NCI-H526 treated with DMSO at 0.1 percent for 48 hours (cell line): ENCODE measurements at places on chromosomes 2 and 18.

- DNase-seq, result no peak
Measured at GRCh38 chr2:206739271-206739670, 21.1 kb upstream of the DYTN start.

GRCh38 chr2:191199929-191200512 lies 45.2 kb upstream of the MYO1B start:
- DNase-seq, result peak; percentile 17

GRCh38 chr18:13453714-13454113 lies 235.2 kb downstream of the LDLRAD4 start:
- no peak for DNase-seq

DNA sequence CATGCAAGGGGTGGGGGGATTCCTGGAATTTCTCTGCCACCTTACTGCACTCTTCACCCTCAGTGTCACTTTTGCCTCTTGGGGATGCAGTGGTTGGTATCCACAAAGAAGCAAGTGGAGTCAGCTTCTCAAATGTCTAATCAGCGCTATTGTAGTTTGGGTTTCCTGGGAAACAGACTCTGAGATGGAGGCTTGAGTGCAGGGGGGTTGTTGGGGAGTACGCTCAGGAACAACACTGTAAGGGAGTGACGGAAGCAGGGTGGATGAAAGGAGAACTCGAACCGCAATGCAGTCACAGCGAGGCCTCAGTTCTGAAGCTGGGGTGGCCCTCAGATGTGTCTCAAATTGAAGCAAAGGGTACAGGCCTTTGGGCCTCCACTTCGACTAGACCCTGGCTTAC lies 73.6 kb upstream of the EPC2 start:
- DNase-seq, result no peak

DNA sequence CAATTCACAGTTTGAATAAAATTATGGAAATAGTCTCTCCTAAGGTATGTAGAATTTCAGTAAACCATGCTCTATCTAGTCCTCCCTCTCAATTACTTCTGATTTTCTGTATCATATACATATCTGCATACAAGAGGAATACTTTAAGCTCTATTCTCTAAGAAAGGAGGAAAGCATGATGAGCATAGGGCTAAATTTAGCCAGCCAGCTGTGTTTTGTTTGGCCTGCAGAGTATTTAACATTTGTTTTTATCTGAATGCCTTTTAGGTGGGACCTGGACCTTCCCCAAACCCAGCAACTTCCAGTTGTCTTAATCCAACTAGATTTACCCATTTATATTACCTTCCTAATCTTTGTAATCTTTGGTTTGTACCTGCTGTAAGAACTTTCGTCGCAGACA lies 42.2 kb upstream of the FAM117B start:
- no peak for DNase-seq

DNA sequence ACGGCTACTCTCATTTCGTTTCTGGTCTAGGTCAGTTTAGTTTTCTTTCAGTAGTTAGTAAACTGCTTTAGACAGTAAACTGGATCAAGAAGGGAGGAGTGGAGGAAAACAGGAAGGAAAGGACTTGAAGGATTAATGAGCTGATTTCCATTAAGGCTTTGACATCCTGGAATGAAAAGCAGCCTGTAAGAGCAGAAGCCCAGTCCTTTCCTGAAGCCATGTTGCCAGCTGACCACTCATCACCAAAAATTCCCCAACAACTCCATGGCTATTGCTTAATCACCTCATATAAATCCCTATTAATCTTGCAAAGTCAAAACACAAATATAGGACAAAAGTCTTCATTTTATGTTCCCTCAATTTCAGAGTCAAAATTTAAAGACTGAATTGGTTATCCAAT lies 113.7 kb upstream of the ZFP36L2 start:
- no peak for DNase-seq

DNA sequence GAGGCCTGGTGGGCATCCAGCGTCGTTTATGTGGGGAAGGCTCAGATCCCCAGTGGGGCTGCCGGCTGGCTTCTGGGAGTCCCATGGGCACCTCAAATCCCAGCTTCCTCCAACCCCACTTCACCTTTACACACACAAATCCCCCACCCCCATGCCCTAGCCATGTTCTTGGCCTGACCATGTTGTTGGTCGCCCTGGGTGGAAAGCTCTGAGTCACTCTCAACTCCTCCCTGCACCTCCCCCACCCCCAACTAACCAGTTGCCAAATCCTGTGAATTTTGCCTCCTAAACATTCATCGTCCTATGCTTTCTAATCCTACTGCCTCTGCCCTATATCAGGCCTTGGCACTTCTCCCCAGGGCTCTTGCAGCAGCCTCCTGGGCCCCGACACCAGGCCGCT lies 6.4 kb downstream of the TNS1 start:
- no peak for DNase-seq

GRCh38 chr2:112794131-112794733 lies 9.9 kb upstream of the IL1A start:
- no peak for DNase-seq

GRCh38 chr2:112718863-112719370 lies 1.9 kb upstream of the NT5DC4 start:
- DNase-seq, result no peak

GRCh38 chr18:62790871-62791772 lies 75.8 kb downstream of the PHLPP1 start:
- DNase-seq, result no peak

GRCh38 chr2:57291209-57291608 lies 755.4 kb upstream of the VRK2 start:
- DNase-seq, result no peak

- no peak for DNase-seq
Measured at GRCh38 chr2:158482594-158482993, 25.8 kb downstream of the PKP4 start.

DNA sequence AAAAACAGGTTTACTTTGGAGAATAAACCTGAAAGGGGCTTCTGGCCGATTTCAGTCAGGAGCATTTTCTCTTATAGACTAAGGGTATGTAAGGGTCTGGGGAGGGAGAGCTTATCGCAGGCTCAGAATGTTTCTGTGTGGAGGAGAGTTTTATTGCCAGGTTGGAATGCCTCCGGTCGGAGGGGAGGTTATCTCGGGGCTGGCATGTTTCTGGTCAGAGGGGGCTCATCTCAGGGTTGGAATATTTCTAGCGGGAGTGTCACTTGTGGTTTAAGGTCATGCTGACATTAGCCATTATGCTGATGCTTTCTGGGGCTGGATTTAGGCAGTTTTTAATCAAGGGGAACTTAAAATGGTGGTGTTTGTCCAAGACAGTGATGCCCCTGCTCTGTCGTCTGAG lies 333.6 kb downstream of the METTL4 start:
- DNase-seq, result no peak

GRCh38 chr18:22005191-22005841 lies 164.1 kb upstream of the GATA6 start:
- DNase-seq, result no peak

DNA sequence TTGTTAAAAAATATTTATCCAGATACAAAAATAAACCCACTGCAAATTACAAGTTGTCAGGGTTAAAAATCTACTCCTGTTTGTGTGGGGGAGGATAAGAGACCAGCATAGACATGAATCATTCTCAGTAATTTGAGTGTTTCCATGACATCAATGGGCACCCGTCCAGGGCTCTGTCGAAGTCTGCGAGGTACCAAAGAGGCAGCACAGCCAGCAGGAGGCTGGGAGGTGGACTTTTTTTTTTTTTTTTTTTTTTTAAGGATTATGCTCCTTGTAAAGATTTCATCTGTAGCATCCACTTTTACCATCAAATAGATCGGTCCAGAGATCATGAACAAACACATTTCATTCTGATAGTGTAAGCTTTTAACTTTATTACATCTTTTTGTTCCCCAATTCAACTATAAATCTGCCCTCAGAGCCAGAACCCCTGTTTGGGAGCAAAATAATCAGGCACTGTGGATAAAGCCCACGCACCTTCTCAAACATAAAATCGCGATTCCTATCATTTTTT lies 182.0 kb downstream of the TCF4 start:
- peak; percentile 70 for DNase-seq

- no peak for DNase-seq
Measured at GRCh38 chr2:233185330-233185729, 66.1 kb upstream of the ATG16L1 start.

GRCh38 chr2:194104687-194105086 lies 1552.3 kb upstream of the SLC39A10 start:
- no peak for DNase-seq

DNA sequence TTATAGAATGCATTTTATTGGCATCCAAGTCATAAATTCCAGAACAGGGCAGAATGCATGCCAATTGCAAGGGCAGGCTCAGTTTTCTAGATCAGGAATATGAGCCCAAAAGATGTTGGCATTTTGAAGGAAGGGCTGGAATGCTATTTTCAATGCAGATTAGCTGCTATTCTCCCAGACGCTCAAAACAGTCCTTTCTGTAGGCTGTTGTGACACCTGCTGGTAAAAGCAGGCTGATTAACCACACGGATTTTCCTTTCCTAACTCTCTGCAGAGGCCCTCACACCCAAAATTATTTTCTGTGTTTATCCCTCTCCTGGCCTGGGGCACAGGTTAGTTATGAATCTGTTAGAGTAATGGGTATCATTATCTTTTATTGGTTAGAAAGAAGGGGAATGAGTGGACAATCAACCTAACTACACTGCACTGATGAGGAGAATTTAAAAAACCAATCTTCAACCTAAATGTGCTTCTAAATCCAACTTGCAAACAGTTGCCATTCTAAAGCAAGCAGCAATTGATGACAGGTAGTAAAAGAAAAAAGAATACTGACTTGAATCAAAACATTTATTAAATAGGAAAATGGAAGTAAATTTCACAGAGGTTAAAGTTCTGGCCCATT lies 94.0 kb downstream of the PLA2R1 start:
- peak; percentile 23 for DNase-seq

- no peak for DNase-seq
Measured at GRCh38 chr2:10091182-10091888, 11.1 kb upstream of the CYS1 start.

GRCh38 chr2:36650031-36650829 lies 46.3 kb upstream of the VIT start:
- DNase-seq, result no peak

DNA sequence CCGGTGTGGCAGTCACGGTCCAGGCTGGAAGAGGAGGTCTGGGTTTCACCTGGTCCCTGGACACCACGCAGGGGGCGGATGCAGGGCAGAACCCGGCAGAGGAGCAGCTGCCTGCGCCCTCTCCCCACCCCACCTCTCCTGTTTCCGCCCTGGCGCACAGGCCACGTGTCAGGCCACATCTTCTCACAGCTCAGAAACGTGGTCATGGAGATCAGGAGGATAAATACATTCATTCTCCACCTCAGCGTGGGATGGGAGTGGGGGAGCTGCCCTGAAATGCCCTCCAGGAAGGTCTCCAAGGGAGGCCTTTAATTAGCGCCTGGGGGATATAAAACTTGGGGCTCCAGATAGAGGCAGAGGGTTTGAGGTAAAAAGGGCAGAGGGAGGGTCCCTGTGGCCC lies 142.0 kb downstream of the KCTD1 start:
- DNase-seq, result peak; percentile 74

GRCh38 chr2:39728941-39729351 lies 50.1 kb downstream of the THUMPD2 start:
- peak; percentile 16 for DNase-seq

- DNase-seq, result no peak
Measured at GRCh38 chr2:195824478-195824877, 167.5 kb downstream of the SLC39A10 start.

DNA sequence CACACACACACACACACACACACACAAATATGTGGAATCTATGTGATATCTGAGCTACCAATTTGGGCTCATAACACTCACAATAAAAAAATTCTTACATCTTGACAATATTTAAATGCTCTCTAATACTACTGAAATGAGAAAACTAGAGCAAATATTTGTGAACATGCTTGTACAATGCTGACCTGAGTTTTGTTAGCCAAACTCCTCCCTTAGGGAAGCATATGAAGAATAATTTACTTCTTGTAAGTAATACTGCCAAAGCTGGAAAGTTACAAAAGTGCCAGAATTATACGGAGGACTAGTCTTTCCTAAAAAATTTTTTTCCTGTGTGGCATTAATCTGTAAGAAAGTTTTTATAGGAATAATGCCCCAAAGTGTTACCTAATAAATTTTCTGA lies 18.5 kb downstream of the MBD2 start:
- DNase-seq, result no peak

GRCh38 chr2:23926290-23926749 lies 603 bp downstream of the ATAD2B start:
- DNase-seq, result peak; percentile 63

GRCh38 chr2:20149703-20150030 lies 75.3 kb downstream of the SDC1 start:
- no peak for DNase-seq

DNA sequence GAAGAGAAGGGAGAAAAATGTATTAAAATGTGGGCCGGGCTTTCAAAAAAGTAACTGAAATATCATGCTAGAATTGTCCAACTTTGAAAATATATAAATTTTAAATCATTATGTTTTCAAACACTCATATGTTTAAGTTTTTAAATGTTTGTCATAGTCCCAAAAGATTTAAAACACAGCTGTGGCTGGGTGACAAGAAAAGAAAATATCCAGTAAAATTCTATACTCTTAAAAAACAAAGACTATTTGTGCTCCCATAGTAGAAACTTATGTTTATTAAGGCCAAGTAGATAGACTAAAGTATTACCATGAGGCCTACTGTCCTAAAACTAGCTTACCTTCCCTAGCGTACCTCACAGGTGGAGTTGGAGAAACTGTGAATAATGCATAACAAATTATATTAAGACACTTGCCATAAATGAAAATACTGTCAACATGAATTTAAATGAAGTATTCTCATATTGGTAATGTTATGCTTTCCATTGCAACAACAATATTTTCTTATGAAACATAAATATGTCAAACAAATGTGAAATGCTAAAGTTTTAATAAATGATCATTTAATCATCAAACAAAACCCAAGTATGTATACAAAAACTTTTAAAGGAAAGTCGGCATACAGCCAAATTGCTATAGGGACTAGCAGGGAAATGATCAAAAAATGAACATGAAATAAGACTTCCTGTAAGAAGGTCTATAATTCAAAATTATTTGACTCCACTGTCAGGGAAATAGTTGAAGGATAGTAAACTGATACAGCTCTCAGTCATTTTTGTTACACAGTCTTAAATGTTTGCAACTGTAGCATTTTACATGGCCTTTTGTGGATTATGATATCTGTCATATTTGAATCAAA lies 13.4 kb downstream of the MEIS1 start:
- DNase-seq, result no peak

DNA sequence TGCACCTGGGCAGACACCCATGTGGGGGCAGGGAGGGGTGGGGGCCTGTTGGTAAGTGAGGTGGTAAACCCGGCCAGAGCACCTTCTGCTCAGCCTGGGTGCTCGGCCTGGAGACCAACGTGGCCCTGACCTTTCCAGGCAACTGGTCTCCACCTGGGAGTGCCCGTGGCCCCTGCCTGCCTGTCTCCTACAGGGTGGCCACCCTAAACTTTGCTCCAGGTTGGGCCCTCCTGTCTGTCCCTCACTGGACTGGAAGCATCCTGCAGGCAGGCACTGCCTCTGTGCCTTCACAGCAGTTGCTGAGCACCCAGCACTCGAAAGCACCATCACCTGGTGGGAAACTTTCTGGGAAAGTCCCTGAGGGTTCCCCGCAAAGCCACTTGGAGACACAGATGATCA lies 171.3 kb downstream of the TWIST2 start:
- DNase-seq, result no peak
